Stimulated activated naive CD8-positive, alpha-beta T cell treated with anti-CD3 and anti-CD28 coated beads, Interleukin-15, amount 100 ng/mL, for 72 hours (primary cell): ENCODE measurements at places on chromosomes 11 and 22.

DNA sequence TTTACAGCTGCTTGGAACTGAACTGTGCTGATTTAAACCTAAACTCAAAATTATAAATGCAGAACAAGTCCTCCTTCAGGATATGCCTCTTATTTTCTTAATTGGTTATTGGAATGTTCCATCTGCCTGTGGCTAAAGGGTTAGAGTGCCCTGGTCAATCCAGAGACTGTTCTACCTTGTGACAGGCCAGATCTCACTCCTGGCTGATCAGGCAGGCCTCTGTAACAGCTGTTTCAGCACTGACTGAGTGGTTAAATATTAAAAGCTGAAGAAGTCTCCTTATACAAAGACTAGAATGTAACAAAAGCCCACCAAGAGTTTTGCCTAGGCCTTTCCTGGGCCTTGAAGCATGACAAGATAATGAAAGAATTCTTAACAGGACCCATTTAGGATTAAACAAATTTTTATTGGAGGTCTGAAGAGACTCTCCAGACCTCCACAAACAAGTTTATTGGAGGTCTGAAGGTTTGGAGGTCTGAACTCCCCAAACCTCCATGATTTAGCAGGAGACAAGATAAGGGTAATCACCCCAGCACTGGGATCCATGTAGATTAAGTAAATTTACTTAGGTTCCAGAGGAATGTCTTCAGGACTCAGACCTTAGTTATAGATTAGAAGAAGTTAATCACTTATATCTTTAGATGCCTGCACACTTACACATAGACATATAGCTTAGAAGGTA lies 35.8 kb downstream of the TMPRSS5 start:
- no peak for DNase-seq

DNA sequence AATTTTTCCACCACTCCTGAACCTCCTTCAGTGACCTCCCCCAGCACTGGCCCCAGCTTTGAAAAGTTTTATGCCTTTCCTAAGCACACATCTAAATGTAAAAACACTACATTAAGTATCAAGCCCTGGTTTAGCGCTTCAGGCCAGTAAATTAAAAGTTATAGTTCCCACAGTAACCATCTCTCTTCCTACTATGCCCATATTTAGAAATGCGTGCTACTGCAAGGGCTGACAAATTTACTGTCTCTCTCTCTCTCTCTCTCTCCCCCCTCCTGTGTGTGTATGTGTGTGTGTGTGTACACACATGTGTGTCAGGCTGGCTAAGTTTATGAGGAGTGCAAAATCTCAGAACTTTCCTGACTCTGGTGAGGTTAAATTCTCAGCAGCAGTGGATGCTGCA lies 231.4 kb downstream of the LARGE1 start:
- DNase-seq, result no peak

DNA sequence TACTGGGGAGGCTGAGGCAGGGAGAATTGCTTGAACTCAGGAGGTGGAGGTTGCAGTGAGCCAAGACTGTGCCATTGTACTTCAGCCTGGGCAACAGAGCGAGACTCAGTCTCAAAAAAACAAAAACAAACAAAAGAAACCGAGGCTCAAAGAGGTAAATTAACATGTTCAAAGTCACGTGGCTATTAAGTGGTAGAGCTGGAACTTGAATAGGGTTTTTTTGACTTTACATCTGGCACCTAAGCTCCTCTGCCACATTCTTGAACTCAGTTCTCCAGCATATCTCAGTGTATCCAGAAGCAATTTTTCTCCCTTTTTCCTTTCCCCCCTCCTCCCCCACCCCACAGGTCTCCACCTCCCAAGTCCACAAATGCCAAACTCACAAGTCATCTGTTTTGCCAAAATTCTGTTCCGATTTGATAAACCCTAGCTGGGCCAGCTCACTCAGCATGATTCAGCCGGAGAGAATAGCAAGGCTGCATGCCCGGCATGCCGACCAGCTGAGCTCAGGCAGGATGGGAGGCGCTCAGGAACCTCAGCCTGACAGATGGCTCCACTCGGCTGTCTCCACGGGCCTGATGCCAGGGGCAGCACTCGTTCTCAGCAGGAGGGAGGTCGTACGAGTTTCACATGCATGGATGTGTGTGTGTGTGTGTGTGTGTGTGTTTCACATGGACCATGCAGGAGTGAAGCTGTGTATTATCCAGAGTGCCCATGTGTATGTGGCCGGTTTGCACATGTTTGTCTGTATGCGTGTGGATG lies 63.2 kb upstream of the RRAS2 start:
- DNase-seq, result no peak

GRCh38 chr11:70675697-70676374 lies 277.5 kb downstream of the CTTN start:
- DNase-seq, result no peak

GRCh38 chr11:3775736-3776406 lies 21.5 kb downstream of the NUP98 start:
- DNase-seq, result no peak

- DNase-seq, result no peak
Measured at GRCh38 chr11:129155745-129156144, 36.4 kb downstream of the ARHGAP32 start.

DNA sequence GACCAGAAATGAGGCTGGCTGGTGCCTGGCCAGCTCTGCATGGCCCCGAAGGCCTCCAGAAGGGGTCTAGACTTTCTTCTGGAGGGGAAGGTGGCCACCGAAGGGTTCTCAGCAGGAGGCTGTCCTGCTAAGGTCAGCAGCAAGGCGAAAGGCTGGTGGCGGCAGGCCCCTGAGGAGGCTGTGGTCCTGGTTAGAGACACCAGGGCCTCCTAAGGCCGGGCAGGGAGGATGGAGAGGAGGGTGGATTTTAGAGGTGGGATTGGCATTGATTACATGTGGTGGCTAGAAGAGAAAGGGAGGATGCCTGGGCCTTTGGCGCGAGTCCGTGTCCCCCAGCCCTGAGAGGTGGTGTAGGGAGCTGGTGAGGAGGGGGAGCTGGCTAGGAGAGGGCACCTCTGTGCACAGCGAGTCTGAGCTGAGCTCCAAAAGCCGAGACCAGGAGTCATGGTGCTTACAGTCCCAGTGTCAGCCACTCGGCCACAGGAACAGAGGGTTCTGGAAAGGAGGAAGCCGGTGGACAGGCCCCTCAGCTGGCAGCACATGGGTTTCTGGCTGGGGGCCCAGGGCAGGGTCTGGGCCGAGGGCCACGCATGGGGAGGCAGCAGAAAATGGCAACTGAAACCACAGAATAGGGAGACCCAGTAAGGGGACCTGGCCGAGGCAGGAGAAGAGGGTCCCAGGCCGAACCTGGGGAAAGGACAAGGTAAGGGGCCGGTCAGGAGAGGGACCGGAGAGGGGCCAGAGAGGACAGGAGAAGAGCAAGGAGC lies 2.5 kb downstream of the FERMT3 start:
- no peak for DNase-seq

- DNase-seq, result no peak
Measured at GRCh38 chr11:102451041-102451680, 1.4 kb downstream of the TMEM123 start.
